ENCODE measurements at places on chromosomes 6 and 20.

DNA sequence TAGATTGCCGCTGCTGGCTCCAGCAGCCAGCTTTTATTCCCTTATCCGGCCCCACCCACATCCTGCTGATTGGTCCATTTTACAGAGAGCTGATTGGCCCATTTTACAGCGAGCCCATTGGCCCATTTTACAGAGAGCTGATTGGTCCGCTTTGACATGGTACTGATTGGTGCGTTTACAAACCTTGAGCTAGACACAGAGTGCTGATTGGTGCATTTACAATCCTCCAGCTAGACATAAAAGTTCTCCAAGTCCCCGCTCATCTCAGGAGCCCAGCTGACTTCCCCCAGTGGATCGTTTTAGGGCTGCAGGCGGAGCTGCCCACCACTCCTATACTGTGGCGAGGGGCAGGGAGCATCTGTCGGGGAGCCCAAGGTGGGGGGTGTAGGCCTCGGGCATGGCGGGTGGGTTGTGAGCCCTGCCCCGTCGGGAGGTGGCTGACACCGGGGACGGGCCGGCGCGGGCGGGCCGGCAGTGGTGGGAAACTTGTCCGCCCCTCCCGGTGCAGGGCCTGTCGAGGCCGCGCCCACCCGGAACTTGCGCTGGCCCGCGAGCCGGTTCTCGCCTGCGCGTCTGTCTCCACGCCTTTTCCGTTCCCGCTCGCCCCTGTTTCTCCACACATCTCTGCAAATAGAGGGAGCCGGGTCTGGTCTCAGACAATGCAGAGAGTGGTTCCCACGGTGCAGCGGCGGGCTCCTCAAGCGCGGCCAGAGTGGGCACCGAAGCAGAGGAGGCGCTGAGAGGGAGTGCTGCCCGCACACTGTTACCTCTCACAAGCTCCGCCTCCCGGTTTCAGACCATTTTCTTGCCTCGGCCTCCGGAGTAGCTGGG is 86.1 kb upstream of the STMND1 start:
- DNase-seq = no peak

GRCh38 chr20:22387452-22387851 is 196.9 kb downstream of the FOXA2 start:
- peak; percentile 66 for DNase-seq

GRCh38 chr6:25991785-25992412 is 29.3 kb downstream of the TRIM38 start:
- DNase-seq = peak; percentile 48

DNA sequence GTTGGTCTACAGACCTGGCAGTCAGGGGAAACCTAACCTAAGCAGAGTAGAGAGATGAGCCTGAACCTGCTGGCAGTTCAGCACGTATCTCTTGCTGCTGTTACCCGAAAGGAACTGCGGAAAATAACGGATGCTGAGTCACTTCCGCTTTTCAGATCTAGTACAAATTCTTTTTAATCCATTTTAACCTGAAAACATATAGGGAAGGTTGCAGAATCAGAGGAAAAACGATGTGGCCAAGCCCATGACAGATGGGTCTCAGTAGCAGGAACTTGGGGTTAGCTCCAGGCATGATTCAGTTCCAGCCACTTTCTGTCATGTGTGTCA is 351.9 kb upstream of the PRND start:
- DNase-seq = no peak

DNA sequence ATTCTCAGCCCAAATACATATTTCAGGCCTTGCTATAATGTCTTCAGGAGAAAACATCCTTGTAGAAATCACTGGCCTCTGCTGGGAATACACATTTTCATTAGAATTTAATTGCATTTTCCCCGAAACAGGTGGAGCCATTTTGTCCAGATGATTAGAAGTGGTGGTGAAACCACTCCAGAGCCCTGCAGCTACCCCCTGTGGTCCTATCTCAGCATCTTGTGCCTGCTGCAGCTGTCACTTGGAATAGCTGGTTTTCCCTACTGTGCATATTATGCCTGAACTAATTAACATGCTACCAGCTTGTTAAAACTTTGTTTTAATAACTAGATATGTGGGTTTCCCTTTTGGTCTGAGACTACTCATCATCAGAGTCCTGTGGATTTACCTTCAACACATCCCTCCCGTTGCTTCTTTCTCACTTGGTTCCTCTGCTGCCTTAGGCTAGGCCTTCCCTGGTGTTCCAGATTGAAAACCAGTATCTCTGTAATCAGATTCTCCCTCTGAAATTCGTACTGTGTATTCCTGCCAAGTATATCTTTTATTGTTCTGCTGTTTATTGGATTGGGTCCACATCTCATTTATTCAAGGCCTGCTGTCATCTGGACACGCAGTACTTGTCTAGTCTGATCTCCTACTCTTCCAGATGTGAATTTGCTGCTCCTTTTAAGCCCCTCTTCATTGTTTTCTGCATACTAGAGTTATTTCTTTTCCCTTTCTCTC is 15.2 kb downstream of the DNAH8 start:
- no peak for DNase-seq

- DNase-seq = no peak
Measured at GRCh38 chr6:152969688-152970418, 13.0 kb downstream of the FBXO5 start.

GRCh38 chr6:13702809-13703302 is 8.8 kb downstream of the RANBP9 start:
- no peak for DNase-seq

DNA sequence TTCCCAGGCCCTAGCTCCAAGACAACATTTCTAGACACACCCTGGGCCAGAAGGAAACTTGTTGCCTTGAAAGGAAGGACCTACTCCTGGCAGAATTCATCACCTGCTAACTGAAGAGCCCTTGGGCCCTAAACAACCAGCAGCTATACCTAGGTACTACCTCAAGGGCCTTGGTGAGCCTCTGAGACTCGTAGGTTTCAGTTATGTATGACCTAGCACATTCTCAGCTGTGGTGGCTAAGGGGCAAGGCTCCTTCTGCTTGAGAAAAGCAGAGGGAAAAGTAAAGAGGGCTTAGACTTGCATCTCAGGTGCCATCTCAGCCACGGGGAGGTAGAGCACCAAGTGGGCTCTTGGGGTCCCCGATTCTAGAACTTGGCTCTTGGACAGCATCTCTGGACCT is 132.3 kb upstream of the NHSL1 start:
- no peak for DNase-seq

GRCh38 chr6:28775405-28776129 is 148.2 kb downstream of the TRIM27 start:
- no peak for DNase-seq
